ENCODE measurements at places on chromosomes 4 and X.

GRCh38 chr4:20046179-20046578 is 205.5 kb upstream of the SLIT2 start:
- no peak for DNase-seq

DNA sequence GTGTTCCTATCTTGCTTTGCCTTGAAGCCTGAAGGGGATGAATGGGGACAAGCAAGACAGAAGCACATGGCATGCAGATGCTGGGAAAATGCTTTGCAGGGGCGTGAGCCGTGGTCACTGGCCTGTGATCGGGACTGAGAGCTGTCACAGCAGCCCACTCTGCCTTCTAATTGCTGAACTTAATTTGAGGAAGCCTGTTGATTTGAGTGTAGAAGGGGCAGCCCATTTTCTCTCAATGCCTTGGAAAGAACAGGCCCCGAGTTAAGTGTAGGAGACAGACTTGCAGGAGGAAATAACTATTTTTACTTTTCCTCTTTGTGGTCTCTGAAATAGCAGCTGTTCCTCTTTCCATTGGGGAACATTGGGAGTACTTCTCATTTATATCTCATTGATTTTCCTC is 26.1 kb upstream of the TBC1D1 start:
- no peak for DNase-seq

GRCh38 chrX:134026565-134027311 is 41.3 kb upstream of the GPC3 start:
- no peak for DNase-seq

GRCh38 chr4:108031427-108032083 is 41.9 kb downstream of the HADH start:
- no peak for DNase-seq

GRCh38 chr4:152590179-152591031 is 54.5 kb upstream of the FBXW7 start:
- no peak for DNase-seq

DNA sequence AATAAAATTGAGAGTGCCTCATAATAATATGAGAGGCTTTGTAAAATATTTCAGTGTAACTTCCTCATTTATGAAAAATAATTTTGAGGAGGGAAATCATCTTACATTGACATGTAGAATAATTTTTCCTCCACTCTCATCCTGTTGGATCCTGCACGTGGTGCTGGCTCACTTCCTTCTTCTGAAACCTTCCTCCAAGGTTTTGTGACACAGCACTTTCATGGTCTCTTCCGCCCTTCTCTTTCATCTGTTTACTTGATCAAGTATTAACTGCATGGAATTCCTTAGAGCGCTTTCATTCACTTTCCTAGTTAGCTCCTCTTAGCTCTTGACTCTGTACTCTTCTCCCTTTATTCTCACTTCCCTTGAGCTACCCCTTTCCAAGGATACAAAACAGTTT is 246.5 kb downstream of the RAPGEF2 start:
- no peak for DNase-seq

DNA sequence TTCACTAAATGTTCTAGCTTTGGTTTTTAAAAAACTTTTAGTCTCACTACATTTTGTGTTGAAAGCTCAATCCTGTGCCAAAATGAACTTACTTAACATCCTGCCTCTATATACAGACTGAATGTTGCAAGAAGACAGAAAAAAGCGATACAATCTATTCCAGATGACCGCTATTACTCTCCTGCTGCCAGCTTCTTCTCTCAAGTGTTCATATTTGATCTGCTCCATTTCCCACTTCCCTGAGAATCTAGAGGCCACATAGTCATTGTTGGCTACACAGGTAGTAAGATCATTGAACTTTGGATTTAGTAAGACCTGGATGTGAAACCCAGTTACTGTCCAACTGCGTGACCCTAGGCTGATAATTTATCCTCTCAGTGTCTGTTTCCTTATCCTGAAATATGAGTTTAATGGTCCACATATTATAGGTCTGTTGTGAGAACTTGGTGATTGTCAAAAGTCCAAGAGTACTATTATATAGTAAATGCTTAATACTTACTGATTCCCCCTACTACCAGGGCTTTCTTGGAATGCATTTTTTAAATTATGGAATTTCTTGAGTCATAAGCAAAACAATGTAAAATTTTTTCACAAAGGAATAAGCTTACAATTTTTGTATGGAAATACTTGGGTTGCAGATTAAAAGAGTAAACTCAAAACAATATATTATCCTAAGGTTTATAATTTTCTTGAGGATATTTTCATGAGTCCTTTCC is 976.8 kb upstream of the ADGRL3 start:
- no peak for DNase-seq

GRCh38 chrX:136975684-136976470 is 57.9 kb downstream of the GPR101 start:
- DNase-seq = no peak

Measured in activated CD4-positive, CD25-positive, alpha-beta regulatory T cell treated with anti-CD3 and anti-CD28 coated beads, Interleukin-2, amount 50 U/mL, for 16 hours (primary cell).